ENCODE measurements at places on chromosomes 6 and 20.

DNA sequence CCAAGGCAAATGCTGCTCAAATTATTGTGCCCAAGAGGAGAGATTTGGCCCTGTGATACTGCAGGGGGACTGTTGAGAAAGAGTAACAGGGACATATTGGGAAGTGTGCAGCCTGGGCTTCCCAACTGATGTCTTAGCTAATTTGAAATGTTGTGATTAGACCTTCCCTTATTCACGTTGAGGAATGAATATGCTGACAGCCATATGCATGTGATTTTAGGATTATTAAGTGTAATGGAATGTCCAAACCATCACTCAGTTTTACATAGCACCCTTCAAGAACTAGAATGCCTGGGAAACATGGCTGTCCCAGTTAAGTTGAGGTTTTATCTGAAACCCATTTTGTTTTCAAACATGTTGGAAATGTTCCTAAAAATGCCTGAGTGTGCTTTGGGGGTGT is 81.4 kb downstream of the CARMIL1 start:
- DNase-seq: no peak

GRCh38 chr6:167668019-167668753 is 158.5 kb upstream of the AFDN start:
- no peak for DNase-seq

GRCh38 chr6:111050261-111051023 is 36.9 kb upstream of the SLC16A10 start:
- DNase-seq: no peak

- DNase-seq: peak; percentile 62
These were observed 19.0 kb upstream of the TRDN start for GRCh38 chr6:123655521-123656306.

GRCh38 chr6:28137505-28137981 is 4.1 kb upstream of the ZKSCAN8 start:
- DNase-seq: peak; percentile 85

Measured in Karpas-422 (cell line).